ENCODE measurements at places on chromosomes 2 and 18.

DNA sequence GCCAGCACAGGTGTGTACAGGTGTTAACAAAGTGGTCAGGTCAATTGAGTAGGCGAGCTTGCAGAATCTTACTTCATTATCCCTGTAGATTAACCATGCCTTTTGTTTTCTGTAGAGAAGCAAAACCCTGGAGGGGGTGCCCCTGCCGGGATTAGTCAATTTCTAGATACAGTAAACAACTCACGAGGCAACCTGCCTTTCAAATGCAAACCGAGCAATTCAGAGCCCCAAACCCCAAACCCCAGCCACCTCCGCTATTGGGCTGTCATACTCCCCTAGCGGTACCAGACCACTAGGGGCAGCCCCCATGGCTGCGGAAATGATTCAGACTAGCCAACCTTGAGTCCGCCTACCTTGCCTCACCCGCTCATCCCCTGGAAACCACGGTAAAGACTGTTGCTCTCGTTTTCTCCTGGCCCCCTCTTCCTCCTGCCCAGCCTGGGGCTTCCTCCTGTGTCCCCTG, 61.4 kb upstream of the KIF5C start:
- peak; percentile 40 for DNase-seq

- DNase-seq: no peak
Measured at GRCh38 chr2:222869252-222869560, 8.4 kb downstream of the ACSL3 start.

- DNase-seq: no peak
Measured at GRCh38 chr2:73937899-73938298, 11.2 kb downstream of the DGUOK start.

- DNase-seq: no peak
Measured at GRCh38 chr2:87995756-87996155, 20.6 kb downstream of the RNU2-63P start.

- DNase-seq: no peak
Measured at GRCh38 chr2:23121968-23122648, 262.9 kb upstream of the KLHL29 start.

DNA sequence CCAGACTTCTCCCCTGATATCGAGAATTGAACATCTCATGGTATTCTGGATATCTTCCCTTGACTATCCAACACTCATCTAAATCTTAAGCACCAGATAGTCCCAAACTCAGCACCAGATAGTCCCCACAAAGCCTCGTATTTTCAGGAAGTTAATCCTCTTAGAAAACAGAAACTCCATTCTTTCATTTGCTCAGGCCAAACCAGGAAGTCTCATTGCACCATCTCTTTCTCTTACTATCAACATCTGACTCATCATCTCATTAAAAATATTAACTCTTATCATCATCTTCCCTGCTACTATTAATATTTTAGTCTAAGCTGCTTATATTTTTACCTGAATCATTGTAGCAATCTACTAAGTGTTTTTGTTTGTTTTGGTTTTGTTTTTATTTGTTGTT, 286.4 kb downstream of the GALNT13 start:
- no peak for DNase-seq

DNA sequence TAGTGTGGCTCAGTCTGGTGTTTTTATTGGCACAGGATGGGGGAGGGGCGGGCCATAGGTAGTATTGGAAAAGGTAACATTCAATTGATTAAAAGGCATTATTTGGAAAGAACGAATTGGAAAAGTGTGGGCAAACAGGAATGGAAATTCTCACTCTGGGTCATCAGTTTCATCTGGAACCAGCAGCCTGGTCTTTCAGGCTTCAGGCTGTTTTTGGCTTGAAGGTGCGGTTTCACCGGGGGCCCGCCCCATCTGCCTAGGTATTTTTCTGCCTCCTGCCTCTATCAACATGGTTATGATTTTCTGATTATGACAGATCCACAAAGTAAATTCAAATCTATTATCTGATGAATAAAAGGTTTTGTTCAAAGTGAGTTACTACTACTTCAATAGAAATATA, 59.5 kb upstream of the CD28 start:
- no peak for DNase-seq

GRCh38 chr18:9403795-9404564, 69.4 kb downstream of the TWSG1 start:
- no peak for DNase-seq

- DNase-seq: no peak
Measured at GRCh38 chr2:106841886-106842645, 43.9 kb downstream of the ST6GAL2 start.

DNA sequence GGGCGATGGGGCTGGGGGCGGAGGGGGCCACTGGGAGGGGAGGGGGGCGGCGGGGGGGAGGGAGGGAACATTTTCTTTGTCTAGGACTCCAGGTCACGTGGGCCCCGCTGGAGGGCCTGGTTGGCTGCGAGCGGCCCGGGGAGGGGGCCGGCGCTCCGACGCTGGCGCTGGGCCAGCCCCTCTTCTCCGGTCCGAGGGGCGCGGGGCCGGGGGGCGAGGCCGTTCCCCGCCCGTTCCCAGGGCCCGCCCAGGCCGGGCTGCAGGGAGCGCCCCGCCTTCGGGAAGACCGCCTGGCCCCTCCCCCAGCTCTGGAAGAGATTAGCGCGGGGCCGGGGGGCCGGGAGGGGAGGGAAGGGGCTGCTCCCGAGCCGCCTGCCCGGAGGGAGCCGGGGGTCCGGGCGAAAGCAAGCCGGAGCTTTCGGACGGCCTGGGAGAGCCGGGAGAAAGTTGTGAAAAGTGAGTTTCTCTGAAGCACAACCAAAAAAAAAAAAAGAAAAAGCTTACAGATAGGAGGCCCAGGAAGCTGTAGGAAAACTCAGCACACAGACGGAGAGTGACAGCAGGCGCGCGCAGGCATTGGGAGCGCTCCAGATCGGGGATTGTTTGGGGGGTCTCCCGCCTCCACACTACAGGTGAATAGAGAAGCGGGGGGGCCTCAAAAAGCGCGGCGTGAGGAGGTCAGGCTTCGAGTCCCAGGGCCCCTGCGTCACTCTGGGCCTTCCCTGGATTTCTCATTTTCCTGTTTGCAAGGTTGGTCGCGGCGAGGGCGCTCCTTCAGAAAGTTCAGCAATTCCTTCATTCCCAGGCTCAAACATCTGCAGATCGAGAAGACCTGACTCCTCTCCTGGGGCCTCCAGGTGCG, 84.1 kb upstream of the POMC start:
- peak; percentile 50 for DNase-seq

GRCh38 chr2:80893711-80894110, 589.2 kb upstream of the LRRTM1 start:
- DNase-seq: no peak

- DNase-seq: no peak
Measured at GRCh38 chr2:128573531-128573930, 254.9 kb upstream of the HS6ST1 start.

DNA sequence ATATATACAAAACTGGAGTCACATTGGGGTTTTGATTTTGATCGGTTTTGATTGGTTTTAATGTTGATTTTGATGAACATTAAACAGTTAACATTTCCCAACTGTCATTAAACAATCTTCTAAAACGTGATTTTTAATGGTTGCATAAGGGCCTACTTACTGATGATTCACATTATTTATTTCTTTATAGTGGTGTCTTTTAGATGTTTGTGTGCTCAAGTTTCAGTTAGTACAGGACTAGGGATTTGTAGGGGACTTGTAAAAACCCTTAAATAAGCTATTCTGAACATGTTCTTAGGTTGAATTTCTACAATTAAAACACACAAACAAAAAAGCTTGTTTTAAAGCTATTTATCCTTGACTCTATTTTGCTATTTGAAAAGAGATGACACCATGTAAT, 61.6 kb downstream of the TTC21B start:
- no peak for DNase-seq

- no peak for DNase-seq
Measured at GRCh38 chr2:16408331-16409005, 257.2 kb downstream of the CYRIA start.

GRCh38 chr2:5937851-5938565, 245.8 kb downstream of the SOX11 start:
- DNase-seq: no peak
